ENCODE measurements at places on chromosomes 3 and 15.
A peak's percentile ranks its signal among the peaks of the same experiment; 100 is the strongest.

DNA sequence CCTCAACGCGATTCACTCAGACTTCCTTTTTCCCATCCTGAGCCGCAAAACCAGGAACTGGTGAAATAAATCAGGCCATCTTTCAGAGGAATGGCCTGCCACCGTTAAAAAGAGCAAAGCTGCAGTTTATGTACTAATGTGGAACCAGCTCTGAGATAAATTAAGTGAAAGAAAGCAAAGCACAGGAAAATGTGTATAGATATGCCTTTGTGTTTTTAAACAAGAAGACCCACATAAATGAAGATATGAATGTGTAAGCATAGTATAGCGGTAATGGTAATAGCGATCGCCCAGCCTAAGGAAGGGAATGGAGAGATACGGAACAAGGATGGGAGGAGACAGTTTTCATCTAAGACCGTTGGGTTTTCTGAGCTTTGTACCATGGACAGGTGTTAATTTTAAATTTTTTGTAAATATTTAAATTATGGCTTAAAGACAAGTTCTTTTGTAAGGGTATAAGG, 30.8 kb upstream of the RPN1 start:
- no peak for DNase-seq

- DNase-seq, result no peak
Observed at GRCh38 chr3:39668420-39668819, 141.0 kb upstream of the MYRIP start.

DNA sequence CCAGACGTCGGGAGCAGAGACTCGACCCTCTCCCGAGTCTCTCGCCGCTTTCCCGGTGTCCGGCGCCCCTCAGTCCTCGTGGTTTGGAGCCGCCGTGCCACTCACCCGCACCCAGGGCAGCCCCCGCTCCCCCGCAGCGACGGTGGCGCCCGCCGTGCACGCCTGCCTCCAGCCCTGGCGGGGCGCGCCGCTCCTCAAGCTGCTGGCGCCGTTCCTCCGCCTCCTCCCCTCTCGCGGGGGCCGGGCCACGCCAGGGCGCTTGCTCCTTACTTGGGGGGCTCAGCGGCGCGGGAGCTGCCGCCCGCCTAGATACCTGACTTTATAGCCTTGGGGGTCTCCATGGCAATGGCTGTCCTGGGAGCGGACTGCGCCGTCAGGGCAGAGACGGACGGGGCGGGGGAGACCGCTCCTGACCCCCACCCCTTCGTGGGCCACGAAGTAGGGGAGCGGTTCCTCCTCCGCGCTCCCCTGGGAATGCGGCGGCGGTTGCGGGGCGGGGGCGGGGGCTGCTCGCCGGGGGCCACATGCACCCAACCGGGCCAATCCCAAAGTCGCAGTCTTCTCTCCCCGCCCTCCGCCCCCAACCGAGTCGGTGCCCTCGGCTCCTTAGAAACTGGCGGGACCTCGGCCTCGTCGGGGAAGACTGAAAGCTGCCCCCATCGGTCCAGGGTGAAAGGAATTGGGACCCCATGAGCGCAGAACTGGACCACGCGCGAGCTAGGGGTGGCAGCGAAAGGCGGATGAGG, at the start of gene ANKRD63:
Gene ANKRD63, minus strand, starts transcription at position 196 of the 746 bp plus-strand sequence. CDS start 478 bp downstream, outside the sequence.
- DNase-seq, result no peak

DNA sequence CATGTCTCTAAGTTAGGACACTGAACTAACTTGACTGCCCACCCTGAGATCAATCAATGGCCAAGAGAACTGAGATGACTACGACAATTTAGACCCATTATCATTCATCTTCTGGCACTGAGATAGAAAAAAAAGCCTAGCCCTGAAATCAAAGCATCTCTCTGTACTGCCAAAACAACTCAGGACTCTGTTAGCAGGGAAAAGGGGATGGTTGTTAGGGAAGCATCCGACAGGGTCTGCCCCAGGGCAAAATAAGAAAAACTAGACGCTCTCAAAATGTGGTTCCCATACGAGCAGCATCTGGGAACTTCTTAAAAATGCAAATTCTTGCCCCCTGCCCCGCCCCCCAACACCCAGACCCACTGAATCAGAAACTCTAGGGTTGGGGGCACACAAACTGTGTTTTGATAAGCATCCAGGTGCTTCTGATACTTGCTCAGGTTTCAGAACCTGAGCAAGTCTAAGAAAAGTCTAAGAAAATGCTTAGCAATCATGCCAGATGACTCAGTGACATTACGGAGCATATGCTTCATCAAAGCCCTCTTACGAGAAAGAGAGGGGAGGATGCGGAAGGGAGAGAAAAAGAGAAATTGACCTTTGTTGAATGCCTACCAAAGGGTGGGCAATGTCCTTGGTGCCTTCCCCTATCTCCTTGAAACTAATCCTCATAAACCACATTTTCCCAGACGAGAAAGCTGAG, 172.8 kb upstream of the HES1 start:
- DNase-seq, result no peak

DNA sequence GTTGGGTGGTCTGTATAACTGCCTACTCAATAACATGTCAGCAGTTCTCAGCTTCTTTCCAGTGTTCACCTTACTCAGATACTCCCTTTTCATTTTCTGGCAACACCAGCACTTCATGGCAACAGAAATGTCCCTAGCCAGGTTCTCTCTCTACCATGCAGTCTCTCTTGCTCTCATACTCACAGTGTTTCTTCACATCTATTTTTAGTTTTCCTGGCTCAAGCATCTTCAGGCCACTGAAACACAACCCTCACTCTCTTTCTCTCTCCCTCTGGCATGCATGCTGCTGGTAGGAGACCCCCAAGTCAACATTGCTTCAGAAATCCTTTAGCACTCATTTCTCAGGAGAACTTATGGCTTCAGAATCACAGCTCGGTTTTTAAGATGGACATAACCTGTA, at the start of gene CAPN3:
Gene CAPN3, plus strand, starts transcription at position 253 of the 400 bp plus-strand sequence. CDS start 305 bp downstream, outside the sequence.
- DNase-seq, result no peak

DNA sequence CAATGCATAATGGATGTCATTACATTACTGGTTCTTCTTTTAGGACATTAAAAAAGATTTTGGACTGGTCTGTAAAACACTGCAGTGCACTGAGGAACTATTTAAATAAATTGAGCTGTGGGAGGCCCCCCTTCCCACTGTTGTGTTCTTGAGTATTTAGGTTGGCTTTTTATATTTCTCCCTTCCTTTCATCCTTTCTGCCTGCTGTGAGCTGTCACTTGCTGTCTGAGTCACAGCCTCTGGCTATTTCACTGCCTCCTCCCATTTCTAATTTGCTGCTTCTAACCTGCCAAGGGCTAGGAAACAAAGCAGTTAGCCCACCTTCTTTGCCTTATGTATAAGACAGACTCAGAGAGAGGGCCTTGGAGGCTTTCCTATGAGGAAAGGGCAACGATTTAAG, 89.0 kb upstream of the FNDC3B start:
- no peak for DNase-seq

GRCh38 chr3:190183121-190183520, 62.4 kb upstream of the P3H2 start:
- no peak for DNase-seq

DNA sequence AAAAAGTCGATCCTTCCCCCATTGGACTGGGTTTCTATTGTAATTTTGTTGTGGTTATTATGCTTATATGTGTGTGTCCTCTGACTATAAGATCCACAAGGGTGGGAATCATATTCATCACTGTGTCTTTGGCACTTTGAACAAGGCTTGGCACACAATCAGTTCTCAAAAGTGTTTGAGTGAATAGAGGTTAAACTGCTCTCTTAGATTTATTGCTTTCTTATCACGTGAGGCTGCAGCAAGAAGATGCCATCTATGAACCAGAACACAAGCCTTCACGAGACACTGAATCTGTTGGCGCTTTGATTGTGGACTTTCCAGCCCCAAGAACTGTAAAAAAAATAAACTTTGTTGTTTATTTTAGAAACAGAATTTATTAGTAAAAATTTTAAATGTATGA, 295.0 kb upstream of the MDFIC2 start:
- DNase-seq, result no peak

- no peak for DNase-seq
Observed at GRCh38 chr3:65810302-65810701, 228.4 kb downstream of the MAGI1 start.

GRCh38 chr15:78211189-78211921, 23.0 kb downstream of the ACSBG1 start:
- DNase-seq, result no peak

- DNase-seq, result no peak
Observed at GRCh38 chr15:76038512-76038911, 21.3 kb upstream of the TMEM266 start.

DNA sequence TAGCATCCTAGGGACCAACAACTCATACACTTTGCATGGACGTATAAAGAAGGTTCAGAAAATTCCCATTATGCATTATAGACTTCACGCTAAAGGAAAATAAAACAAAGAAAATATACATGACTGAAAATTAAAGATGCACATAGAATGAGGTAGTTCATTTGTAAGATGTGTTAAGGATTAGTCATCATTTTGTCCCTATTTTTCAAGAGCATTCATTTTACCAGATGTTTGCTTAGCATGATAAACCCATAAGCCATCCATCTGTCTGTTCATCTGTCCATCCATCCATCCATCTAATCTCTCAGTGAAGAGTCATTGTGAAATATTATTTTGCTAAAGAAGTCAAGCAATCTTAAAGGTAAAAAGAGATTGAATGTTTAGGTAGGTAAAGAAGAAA, 80.3 kb downstream of the TFG start:
- DNase-seq, result no peak

GRCh38 chr3:8077126-8077525, 424.5 kb upstream of the LMCD1 start:
- DNase-seq, result no peak

GRCh38 chr15:79406210-79406609, 25.9 kb upstream of the MINAR1 start:
- DNase-seq, result no peak

DNA sequence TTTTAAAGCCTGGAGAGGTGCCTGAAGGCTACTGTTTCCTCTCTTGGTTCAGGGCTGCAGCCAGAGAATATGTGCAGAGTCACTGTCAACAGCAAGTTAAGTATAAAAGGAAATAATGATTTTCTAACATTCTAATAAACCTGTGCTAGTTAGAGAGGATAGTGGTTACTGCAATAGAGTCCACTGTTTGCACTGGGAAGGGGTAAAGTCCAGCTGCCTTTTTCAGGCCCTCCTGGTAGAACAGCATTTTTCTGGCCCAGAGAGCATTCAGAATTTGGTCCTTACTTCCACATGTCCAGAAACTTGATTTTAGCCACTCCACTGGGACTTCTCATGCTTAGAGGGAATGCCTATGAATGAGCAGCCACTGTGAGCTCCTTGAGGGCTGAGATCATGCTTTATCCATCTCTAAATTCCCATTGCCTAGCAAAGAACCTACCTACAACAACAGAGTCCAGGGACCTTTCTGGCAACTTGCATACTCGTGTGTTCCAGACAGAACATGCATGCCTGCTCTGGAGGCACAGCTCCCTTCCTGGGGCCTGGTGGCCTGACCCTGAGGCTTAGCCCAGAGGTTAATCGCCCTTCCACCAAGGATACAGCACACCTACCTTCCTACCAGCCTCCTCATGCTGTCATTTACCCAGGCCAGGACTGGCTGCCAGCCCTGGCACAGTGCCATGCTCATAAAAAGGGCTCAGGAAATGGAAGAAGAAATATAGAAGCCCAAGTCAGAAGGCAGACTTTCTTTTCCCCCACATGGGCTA, 50.3 kb upstream of the ATP13A3 start:
- DNase-seq, result no peak

DNA sequence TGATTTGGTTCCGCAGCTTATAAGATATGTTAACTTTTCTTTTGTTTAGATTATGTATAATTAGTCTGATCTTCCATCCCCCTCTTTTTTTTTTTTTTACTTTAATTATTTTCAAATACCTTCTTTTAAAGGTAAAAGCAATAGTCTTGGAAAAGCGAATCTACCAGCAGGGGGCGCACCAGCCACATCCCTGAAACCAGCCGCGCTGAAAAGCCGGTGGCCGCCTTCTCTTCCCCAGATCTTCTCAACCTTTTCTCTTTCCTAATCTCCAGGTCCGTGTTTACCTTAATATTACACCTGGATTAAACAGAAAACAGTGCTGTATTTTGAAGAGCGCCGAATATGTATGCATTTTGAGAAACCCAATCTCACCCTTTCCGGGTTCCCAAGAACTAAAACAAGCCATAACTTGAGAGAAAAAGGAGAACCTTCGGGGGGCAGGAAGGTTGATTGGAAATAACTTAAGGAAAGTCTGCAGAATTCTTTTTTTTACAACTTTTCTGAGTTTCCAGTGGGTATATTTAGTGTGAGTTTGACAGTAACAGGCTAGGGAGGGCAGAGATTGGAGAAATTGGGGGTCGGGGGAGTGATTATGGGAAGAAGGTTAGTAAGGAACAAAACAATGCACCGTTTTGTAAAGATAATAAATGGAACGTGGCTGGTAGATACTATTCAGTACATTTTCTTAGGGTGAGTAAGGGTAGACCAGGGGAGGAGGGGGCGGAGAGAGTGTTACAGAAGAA, 2.0 kb upstream of the SOX2 start:
- peak; percentile 45 for DNase-seq

DNA sequence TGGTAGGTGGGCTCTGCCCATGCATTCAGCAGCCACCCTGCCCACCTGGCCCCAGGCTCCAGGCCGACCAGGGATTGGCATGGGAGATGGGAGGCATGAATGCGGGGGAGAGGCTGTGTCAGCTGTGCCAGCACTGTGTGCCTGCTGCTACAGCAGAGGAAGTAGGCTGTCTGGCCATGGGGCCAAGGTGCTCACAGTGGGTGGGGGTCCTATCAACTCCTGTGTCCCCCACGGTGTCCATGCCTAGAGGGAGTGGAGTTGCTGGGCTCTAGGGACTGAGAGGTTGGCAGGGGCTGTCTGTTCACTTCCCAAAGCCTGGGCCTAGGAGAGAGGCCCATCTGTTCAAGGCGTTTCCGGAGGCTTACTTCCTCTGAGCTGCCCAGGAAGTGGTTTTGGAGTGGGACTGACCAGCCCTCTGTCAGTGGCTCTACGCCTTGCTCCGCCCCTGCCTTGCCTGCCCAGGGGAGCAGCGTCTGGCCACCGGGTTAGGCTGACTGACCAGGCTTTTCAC, 5.8 kb downstream of the PRKCD start:
- DNase-seq, result no peak

GRCh38 chr3:154218728-154219127, 97.5 kb downstream of the ARHGEF26 start:
- DNase-seq, result no peak

GRCh38 chr15:96893159-96893906, 562.8 kb downstream of the NR2F2 start:
- DNase-seq, result no peak

GRCh38 chr15:71888797-71889196, 78.4 kb downstream of the NR2E3 start:
- no peak for DNase-seq

- no peak for DNase-seq
Observed at GRCh38 chr3:171792531-171792930, 17.8 kb downstream of the PLD1 start.

DNA sequence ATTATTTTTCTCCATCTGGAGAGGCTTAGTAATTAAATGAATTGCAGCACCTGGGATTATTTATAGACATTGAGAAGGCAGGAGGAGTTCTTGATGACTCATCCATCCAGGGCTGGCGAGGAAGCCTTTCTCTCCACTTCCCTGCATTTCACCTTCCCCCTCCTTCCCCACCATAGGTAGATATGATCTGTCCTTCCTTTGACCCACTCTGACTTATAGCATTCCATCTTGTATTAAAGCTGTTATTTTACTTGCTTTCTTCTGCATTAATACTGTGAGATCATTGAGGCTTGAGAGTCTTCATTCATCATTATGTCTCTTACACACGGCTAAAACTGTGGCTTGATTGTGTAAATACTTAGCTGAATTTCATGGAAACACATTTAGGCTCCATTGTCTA, 288.8 kb downstream of the FEZF2 start:
- DNase-seq, result no peak
